ENCODE measurements at places on chromosomes 4 and X.

GRCh38 chr4:65383589-65384305, 286.5 kb downstream of the EPHA5 start:
- DNase-seq = no peak

DNA sequence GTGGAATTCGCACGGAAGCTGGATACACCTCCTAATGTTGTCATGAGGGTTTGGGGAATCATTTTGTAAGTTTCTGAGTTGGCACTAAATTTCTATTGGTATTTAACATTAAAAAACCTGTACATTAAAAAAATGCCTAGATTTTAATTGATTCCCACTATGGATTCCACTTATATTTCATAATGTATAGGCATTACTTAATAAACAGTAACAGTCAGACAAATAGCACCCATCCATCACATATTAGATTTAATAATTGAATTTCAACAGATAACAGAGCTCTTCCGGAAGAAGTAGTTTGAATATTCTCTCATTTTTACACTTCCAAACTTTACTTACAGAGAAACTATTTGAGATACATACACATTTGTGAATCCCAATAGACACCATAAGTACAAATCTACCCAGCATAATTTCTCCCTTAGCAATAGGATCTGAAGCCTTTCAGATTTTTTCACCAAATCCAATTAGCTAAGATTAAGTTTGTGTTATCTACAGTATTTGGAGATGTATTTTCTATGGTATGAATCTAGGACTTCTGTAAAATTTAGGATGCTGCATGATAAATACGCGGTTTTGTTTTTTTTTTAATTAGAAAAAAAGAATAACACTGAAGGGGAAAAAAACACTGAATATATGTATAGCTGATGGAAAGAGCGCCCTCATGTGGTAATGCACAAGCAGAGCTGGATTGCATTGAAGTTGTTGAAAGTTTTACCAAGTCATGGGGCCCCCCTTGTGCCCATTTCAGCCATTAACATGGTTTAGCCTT, 12.2 kb upstream of the ODAM start:
- DNase-seq = peak; percentile 6

DNA sequence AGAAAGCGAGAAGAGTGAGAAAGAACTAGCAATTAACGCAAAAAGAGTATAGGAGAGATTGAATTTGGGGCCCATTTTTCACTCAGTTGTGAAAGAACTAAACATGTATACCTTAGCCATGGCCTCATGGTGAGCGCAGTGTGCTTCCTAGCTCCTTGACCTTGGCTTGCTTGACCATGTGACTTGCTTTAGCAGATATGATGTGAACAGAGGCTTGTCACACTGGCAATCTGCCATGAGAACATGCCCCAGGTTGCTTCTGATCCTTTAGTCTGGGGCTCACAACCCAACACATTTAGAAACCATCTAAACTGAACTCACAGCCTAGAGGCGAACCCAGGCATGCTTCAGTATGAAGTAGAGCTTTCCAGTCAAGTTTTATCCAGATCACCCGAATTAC, 260.1 kb upstream of the FTHL17 start:
- peak; percentile 21 for DNase-seq

- DNase-seq = peak; percentile 68
Observed at GRCh38 chrX:136204571-136204970, 46.6 kb downstream of the MAP7D3 start.

DNA sequence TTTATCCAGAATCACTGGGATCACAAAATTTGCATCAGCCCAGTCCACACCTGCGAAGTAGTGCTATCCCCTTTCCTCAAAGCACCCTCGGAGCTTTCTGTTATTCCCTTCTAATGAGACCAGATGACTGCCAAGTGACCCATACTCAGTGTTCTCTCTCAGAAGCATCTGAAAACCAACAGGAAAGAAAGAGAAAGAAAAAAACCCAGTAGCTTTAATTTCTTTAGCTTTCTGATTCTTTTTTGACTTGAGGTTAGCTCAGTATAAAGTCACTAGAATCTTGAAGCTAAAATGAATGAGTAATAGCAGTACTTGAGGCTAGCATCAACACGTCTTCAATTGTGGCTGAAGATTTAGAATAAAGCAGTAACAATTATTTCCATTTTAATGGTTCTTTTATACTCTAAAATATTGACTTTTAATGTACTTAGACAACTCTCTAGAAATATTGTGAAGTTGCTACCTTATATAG, 124.4 kb downstream of the ANK2 start:
- no peak for DNase-seq

DNA sequence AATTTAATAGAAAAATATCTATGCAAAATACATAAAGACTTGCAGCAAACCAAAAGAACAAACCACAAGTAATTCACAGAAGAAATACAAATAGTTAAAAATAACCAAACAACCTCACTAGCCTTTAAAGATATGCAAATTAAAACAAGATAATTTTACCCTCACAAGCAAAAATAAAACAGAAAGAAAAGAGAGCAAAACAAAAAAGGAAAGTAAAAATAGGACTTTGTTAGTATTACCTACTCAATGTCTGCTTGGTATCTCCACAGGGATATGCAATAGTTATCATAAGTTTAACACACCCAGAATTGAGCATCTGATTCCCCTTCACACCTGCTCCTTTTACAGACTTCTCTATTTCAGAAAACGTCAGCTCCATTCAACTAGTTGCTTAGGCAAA, 737.5 kb upstream of the MAGEB2 start:
- DNase-seq = no peak

GRCh38 chr4:112279025-112279881, 6.5 kb downstream of the TIFA start:
- no peak for DNase-seq

Measured in Daoy (cell line).